ENCODE measurements at places on chromosomes 6 and 20. TPM values are rescaled to one million over a fixed set of nuclear protein-coding genes. Genes with fewer than 3 reads are reported as not detected.

GRCh38 chr6:90347411-90347851, 50.8 kb upstream of the BACH2 start:
- DNase-seq = no peak

The CCM2L gene
- not detected for total RNA-seq

DNA sequence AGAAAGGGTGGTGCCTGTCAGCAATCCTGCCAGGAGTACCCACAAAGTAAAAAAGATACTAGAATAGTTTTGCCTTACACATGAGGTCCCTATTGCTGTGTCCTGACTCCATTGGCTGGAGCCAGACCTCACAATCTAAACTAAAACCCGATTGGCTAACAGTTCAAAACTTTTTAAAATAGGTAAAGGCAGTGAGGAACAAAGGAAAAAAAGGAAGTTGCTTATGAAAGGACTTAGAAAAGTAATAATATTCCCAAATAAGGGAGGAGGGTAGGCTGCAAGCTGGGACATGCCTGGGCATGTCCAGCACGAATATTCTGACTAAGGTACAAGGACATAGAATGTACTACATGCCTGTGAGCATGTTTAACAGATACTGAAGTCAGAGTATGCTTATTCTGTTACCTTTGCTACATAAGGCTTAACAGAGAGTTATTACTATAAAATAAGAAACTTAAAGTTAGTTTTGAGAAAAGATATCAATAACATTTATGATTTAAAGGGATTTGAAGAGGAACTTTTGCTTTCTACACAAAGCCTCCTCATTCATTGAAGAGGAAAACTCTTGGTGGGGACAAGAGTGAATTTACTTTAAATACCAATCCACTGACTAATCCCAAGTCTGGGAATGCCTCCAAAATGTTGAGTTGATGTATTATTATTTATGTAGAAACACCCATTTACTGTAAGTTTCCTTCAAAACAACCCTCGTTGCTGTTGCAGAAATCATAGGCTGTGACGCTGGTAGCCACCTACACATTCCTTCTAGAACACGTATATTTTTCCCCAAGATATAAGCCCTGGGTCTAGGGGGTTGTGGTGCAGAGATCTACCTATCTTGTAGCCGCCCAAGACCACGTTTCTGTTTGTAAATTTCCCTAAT, 8.2 kb upstream of the MTHFD1L start:
- DNase-seq = peak; percentile 95

The GJA10 gene
- total RNA-seq = not detected

- DNase-seq = no peak
Measured at GRCh38 chr20:47816487-47817451, 31.5 kb upstream of the SULF2 start.

The EYS gene
- not detected for total RNA-seq

- no peak for DNase-seq
Measured at GRCh38 chr6:134323698-134324097, 5.8 kb upstream of the SGK1 start.

The PLN gene
- not detected for total RNA-seq

GRCh38 chr6:163637524-163637923, 223.0 kb downstream of the QKI start:
- DNase-seq = no peak

DNA sequence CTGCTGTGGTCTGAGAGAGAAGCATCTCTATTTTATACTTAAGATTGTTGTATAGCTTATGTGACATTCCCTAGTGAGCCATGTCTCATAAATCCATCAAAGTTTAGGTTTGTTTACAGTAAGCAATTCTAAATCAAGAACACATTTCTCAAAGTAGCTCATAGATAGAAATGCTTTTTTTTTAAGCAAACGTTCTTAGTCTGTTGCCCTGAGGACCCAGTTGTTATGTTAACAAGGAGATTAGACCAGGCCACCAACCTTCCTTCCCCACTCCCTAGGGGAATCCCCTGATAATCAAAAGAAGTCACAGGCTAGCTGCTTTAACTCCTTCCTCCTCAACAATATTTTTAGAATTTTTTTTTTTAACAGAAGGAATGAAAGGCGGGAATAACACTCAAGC, 169.0 kb downstream of the FUT9 start:
- DNase-seq = no peak

GRCh38 chr20:20216941-20217340, 151.0 kb upstream of the INSM1 start:
- no peak for DNase-seq

- DNase-seq = no peak
Measured at GRCh38 chr20:33648396-33649004, 13.6 kb upstream of the C20orf144 start.

The NTSR1 gene
- total RNA-seq = not detected

The KATNA1 gene
- 32.6 TPM for total RNA-seq

GRCh38 chr6:109339906-109340678, 42.2 kb downstream of the CD164 start:
- no peak for DNase-seq

DNA sequence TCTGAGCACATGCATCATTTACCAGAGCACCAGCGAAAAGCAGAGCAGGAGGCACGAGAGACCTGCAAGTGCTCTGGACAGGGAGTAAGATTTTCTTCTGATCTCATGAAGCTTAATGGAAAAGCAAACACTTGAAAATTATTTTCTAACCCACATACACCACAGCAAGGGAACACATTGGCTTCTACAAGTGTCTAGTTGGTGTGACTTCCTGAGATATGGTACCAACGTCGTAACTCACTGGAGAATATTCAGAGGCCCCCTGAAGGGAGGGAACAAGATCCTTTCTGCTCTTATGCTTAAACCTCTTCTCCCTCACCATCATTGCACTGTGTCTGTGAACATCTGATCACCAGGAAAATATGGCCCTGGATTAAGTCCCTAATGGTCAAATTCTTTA, 48.6 kb downstream of the PSMB1 start:
- no peak for DNase-seq

The BRPF3 gene
- 12.5 TPM for total RNA-seq

DNA sequence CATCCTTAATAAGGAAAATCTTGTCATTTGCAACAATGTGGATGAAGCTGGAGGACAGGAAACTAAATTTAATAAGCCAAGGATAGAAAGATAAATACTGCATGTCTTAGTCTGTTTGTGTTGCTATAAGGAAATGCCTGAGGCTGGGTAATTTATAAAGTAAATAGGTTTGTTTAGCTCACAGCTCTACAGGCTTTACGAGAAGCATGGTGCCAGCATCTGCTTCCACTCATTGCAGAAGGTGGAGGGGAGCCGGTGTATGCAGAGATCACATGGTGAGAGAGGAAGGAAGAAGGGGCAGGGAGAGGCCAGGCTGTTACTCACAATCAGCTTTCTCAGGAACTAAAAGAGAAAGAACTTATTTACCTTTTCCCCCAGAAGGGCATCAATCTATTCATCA, 118.9 kb upstream of the SMLR1 start:
- peak; percentile 65 for DNase-seq

- DNase-seq = no peak
Measured at GRCh38 chr20:54716174-54716747, 240.9 kb downstream of the DOK5 start.

The ENPP1 gene
- 21.5 TPM for total RNA-seq

The BPIFB1 gene
- not detected for total RNA-seq

DNA sequence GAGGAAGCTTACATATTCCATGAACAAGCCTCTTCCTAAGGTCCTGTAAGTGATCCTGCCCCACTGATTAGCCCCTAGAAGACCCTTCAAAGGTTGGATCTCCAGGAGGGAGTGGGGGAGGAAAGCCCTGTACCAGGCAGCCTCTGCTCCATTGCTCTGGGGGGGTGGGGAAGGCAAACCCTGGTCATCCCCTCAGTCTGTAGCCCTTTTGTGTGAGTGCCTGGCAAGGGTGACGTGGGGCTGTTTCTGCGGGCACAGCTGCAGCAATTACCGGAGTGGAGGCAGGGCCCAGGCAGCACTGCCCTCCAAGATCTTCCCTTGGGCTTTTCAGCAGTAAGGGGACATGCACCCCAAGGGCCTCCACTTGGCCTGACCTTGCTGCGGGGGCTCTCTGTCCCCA, at the start of gene MOG:
MOG (plus strand) TSS at position 295 of the 400 bp plus-strand sequence. CDS start 118 bp downstream, outside the sequence.
- DNase-seq = no peak

DNA sequence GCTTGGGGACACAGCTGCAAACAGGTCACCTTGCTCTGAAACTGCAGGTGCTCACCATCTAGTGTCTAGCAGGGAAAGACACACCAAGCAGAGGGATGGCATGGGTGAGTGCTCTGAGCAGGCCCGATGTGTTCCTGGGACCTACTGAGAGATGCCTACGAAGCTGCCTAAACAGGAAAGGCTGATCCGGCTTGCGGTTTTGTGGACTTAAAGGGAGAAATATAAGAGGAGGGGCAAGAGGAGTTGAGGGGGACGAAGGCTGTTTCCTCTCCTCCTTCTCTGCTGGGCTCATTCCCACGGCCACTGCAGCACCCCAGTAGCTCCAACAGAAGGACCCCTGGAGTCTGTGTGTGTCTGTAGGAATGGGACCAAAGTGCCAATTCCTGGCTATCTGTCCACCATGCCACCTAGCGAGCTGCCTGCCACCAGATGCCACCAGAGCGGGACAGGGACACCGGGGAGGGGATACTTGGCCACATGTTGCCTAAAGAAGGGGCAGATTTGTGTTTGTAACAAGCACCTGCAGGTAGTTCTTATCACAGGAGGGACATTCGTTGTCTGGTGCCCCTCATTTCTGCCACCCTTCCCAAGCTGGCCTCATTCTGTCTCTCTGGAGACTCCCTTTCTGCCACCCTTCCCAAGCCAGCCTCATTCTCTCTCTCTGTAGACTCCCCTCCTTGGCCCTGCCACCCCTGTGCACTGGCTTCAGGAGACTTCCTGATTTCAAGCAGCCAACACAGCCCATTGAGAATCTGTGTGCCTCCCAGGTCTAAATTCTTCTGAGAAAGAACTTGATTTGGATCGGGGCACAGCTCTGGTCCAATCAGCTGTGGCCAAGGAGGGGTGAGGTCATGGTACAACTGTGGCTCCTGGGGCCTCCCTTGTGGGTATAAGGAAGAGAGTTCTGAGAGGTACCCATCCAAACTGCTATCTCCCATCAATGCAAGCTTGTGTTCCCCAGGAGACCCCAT, 221.8 kb downstream of the ANKRD60 start:
- DNase-seq = no peak

- DNase-seq = peak; percentile 95
Measured at GRCh38 chr6:35425284-35425683, 26.9 kb upstream of the FANCE start.

DNA sequence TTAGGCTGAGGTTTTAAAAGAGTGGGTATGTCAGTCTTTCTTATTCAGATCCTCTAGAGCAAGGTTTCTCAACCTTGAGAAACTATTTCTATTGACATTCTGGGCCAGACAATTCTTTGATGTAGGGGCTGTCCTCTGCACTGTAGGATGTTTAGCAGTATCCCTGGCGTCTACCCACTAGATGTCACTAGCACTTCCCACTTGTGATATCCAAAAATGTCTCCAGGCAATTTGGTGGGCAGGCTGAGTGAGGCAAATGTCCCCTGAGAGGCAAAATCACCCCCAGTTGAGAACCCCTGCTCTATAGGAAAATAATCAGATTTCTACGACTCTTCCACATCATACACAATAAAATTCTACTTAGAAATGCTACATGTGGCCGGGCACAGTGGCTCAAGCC, 7.7 kb upstream of the ZKSCAN8 start:
- DNase-seq = peak; percentile 32

The RHAG gene
- not detected for total RNA-seq

The PPIL6 gene
- 0.29 TPM for total RNA-seq

The AARS2 gene
- total RNA-seq = 11.4 TPM

GRCh38 chr6:93088621-93089501, 330.5 kb downstream of the EPHA7 start:
- DNase-seq = no peak

The SLC26A8 gene
- total RNA-seq = not detected

DNA sequence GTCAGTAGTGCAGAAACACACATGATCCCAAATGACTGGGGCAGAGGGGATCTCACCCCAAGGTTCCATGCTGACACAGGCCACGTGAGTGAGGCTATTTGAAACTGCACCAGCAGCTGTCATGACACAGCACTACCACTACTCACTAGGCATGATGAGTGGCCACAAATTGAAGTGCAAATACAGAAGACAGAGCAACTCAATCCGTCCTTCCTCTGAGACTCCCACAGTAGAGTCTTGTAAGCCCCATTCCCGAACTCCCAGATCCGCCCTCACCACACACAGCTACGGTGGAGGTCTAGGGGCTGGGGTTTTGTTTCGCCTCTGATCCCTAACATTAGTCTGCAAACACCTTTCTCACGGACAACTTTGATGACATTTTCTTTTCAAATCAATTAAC, 113.3 kb upstream of the NUP153 start:
- DNase-seq = no peak

- DNase-seq = no peak
Measured at GRCh38 chr6:22363166-22363713, 66.4 kb upstream of the PRL start.

DNA sequence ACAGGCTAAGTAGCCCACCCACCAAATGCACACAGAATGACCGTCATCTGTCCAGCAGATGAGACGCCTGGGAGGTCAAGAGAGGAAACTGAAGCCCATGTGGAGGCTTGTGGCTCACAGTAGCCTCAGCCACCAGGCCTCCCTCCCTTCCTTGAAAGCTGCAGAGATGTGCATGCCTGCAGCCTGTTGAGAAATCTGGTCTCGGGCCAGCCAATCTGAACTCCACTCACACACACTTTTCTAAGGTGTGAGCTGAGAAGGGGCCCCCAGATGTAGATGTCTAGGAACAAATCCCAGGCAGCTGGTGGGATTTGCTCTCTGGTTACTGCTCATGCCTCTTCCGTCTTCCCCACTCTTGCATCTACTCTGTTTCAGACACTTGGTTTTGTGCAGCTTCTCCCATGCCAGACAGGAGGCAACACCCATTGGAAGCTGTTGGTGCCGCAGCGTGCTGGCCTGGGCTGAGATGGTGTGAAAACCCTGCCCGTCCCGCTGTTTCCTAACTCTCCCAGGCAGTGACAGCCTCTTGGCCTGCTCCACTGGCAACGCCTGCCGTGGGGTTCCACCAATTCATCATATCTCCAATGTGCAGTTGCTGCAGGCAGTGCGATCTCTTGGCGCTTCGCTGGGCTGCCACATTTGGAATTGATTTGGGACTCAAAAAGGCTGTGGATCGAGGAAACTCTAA, 24.1 kb upstream of the PAX1 start:
- no peak for DNase-seq

The CD40 gene
- 0.05 TPM for total RNA-seq

DNA sequence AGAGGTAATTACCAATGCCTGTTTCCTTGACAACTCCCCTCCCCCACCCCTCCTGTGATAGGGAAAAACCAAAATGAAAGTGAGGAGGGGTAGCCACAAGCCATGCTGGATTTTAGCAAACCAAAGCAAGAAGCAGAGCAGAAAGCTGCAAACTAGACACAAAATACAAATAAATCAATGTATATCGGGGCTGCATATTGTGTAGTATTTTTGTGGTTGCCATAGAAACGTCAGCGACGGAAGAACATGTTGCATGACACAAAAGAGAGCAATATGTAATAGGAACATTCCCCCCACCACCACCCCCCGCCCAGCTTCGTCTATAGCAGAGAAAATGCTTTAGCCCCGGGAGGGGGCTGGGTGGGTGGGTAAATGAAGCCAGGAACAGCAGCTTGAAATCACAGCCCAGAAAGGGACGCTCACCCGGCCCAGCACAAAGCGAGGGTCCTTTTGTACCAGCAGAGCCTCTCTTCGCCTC, 548 bp downstream of the AGPAT4 start:
- DNase-seq = no peak

The ANGPT4 gene
- not detected for total RNA-seq

The POPDC3 gene
- total RNA-seq = 41.7 TPM
